ENCODE measurements at places on chromosomes 2 and 18. TPM values are rescaled to one million over a fixed set of nuclear protein-coding genes. Genes with fewer than 3 reads are reported as not detected.
A peak's percentile ranks its signal among the peaks of the same experiment; 100 is the strongest.

Gene DYNAP
- not detected for total RNA-seq

Gene EFHD1
- total RNA-seq, result 178 TPM

Gene KLHL29
- total RNA-seq, result 8.0 TPM

Gene DLGAP1
- 6.0 TPM for total RNA-seq

Gene FAM228A
- 0.31 TPM for total RNA-seq

Gene RMDN2
- total RNA-seq, result 8.2 TPM

Gene RDH14
- 17.3 TPM for total RNA-seq

DNA sequence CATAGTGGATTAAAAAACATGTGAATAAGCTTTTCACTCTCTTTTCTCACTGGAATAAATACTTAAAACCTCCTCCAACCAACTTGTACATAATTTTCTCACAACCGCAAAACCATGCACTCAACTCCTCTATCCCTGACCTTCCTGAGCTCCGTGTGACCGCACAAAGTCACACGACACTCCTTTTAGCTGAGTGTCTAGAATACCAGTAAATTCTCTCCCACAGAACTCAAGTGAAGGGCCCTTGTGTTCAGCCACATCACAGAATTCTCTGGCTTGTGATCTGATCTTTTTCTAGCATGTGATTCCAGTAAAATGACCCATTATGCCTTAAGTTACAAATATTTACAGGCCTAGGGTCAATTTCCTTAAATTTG lies 91.2 kb upstream of the ARL4C start:
- no peak for DNase-seq

DNA sequence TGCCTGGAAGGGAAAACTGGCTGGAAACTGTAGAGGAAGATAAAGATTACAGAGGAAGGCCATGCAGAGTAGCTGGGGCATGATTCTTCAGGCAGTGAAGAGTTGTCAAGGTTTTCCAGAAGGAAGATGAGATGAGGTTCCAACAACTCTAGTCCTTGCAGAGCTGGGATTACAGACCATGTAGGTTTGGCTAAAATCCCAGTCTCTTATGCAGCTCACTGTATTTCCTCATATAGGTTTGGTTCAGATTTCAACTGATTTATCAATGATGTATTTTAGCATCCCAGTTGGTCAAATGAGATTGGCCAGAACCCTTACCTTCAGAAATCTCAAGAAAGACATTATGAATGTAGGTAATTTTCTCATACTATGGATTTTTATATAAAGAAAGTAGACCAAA lies 16.4 kb downstream of the FAP start:
- DNase-seq, result no peak

- no peak for DNase-seq
These were observed 85.4 kb upstream of the CABLES1 start for GRCh38 chr18:23049698-23050373.

DNA sequence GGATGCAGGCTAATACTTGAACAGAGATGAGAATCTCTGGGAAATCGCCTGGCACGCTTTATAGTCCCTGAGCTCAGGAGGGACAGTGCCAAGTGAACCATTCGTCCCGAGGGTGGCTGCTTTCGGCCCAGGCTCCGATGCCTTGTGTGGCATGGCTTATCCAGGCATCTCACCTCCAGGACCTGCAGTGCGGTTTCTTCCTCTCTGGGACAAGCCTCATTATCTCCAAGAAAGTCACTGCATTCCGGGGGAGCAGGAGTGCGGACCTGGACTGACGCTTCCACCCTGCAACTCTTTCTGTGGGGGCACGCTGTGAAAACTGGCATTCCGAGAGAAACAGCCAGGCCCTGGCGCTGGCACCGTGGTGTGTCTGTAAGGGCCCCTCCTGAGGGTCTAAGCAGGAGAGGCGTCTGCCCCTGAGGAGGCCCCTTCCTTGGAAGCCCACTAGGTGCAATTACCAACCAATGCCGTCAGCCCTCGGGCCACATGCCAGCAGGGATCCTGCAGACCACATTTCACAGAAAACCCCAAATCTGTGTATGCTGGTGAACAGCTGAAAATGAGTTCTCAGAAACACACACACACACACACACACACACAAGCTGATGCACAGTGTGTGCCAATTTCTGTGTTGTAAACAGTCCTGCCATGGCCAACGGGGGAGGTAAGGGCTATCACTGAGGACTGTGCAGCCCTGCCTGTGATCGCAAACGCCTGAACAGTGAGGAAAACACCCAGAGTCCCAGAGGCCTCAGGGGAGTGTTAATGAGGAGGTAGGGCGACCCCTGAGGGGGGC lies 351.9 kb upstream of the SALL3 start:
- peak; percentile 64 for DNase-seq

GRCh38 chr2:208608122-208608835 lies 201.7 kb downstream of the PTH2R start:
- DNase-seq, result no peak

- no peak for DNase-seq
These were observed 38.3 kb downstream of the GCA start for GRCh38 chr2:162382278-162382677.

DNA sequence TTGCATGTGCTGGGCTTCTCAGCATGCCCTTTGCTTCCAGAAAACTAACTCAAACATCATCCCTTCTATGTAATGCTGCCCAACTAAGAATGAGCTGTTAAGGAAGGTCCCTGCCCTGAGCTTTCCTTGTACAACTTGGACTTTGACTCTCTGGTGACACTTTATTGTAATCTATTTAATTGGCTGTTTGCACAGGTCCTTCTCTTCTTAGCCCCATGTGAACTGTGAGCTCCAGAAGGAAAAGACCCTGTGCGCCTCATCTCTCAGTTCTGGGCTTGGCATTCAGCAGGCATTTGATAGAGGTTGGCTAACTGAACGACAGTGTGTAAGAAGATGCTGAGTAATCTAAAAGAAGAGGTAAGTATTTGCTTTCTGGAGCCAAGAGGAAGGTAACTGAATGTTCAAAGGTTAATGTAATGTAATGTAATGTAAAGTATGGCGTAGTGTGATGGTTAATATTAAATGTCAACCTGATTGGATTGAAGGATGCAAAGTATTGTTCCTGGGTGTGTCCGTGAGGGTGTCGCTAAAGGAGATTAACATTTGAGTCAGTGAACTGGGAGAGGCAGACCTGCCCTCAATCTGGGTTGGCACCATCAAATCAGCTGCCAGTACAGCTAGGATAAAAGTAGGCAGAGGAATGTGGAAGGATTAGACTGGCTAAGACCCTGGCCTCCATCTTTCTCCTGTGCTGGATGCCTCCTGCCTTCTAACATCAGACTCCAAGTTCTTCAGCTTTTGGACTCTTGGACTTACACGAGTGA lies 60.8 kb upstream of the CCDC195 start:
- no peak for DNase-seq

DNA sequence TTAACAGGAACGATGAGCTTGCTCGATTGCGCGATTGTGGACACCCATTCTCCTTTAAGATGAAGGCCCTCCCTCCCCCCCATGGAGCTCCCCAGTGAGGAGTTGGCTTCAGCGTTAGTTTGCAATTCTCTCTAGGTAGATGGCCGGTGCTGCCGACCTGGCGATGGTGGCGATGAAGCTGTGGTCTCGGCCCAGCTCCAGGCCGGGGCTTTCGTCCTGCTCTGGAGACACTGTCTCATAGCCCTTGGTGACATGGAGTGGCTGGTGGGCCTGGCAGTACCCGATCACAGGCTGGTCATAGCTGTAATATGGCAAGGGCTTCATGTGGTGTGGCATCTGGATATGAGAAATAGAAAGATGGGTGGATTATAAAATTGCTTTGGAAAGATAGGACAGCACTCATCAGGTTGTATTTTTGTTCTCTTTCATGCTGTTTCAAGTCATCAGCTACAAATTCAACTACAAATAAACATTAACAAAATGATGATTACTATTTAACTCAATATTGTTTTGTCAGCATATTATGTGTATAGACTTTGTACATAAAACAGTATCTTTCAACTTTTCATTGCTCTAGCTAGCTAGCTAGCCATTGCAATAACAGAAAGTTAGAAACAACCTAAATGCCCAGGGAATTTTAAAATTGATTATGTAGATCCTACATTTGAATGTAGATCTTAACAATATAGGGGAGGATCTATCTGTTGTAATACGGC lies 773.4 kb downstream of the LRRTM4 start:
- no peak for DNase-seq

GRCh38 chr18:59385191-59385590 lies 26.1 kb upstream of the LMAN1 start:
- DNase-seq, result no peak

- peak; percentile 5 for DNase-seq
These were observed 29.7 kb downstream of the C2orf42 start for GRCh38 chr2:70161069-70161534.

- DNase-seq, result no peak
These were observed 216.9 kb upstream of the SALL3 start for GRCh38 chr18:78762753-78763152.

DNA sequence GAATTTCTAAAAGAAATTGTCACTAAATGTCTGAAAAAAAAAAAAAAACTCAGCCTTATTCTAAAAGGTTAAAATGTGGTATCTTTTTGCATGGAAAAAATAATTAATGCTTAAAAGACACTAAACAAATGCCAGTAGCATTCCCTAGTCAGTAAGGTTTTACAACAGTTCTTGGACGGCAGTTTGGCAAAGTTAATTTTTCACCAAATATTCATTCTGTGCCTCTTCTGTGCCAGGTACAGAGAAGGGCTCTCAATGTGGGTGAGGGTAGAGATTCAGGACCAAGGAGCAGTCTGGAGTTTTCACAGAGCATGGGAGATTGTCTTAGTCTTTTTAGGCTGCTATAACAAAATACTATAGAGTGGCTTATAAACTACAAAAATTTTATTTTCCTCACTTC lies 6.0 kb upstream of the CCDC93 start:
- no peak for DNase-seq

GRCh38 chr2:1742681-1743395 lies 1.5 kb downstream of the PXDN start:
- DNase-seq, result peak; percentile 96

DNA sequence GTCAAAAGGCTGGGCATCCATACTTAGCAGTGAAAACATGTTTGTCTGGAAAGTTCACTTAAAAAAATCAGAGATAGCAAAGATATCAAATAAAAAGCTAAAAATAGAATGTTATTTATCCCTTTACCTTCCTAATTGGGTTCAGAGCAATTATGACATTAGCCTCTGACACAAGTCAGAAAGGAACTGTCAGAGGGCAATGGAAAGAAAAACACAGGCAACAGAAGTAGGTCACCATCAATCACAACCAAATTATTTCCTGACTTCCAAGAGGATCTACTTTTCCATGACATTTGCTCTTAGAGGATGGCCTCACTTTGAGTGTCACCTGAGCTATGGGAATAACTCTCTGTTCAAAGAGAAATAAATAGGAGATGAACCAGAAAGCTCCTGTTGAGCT lies 27.5 kb downstream of the MYOM1 start:
- DNase-seq, result no peak

- DNase-seq, result no peak
These were observed 54.8 kb downstream of the FAM168B start for GRCh38 chr2:131038258-131039100.

GRCh38 chr2:197238043-197238365 lies 72.6 kb downstream of the ANKRD44 start:
- no peak for DNase-seq

- no peak for DNase-seq
These were observed 926 bp downstream of the NDUFV2 start for GRCh38 chr18:9103376-9103873.

GRCh38 chr2:37917281-37918228 lies 7.5 kb upstream of the RMDN2 start:
- DNase-seq, result no peak

GRCh38 chr2:23436346-23437098 lies 51.5 kb downstream of the KLHL29 start:
- no peak for DNase-seq

GRCh38 chr2:178895872-178896271 lies 88.6 kb upstream of the TTN start:
- DNase-seq, result no peak

- DNase-seq, result no peak
These were observed 950.3 kb downstream of the SOCS6 start for GRCh38 chr18:71238974-71239624.

DNA sequence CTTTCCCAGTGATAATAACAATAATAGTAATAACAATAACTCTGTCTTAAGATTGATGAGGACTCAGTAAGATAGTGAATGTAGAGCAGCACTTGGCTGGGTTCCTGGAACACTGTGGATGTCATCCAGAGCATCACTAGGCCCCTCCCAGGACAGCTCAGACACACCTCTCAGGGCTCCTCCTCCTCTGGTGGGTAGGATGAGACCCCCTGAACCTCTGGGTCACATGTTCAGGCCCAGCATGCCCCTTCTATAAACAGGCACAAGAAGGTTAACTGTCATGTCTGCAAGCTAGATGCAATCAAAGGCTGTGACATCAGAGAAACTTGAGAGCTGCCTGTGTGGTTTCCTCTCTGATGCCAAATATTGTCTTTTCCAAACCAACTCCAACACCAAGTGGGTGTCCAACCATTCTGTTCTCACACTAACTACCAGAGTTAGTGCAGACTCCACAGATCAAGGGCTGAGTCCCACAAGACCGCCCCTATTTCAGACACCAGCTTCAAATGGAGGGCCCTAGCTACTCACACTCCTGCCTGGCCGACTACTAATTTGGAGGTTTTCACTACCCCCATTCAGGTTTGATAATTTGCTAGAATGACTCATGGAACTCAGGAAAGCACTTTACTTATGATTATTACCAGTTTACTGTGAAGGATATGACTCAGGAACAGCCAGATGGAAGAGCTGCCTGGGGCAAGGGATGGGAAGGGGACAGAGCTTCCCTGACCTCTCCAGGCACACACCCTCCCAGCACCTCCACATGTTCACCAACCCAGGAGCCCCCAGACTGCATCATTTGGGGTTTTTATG lies 46.4 kb upstream of the BZW1 start:
- no peak for DNase-seq

DNA sequence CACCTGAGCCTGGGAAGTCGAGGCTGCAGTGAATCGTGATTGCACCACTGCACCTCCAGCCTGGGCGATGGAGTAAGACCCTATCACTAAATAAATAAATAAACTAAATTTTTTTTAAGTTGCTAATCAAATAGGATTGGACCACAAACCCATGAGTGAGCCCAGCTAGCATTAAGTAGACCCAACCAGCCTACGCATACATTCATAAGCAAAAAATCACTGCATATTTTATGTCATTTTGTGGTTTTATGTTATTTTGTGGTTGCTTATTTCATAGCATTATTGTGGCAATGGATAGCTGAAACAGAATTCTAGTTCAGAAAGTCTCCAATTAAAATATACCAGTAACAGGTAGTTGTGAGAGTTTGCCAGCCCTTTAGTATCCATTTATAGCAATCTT lies 29.1 kb upstream of the ZC3H15 start:
- no peak for DNase-seq

- DNase-seq, result no peak
These were observed 1.2 kb downstream of the GYPC start for GRCh38 chr2:126657148-126657635.

- no peak for DNase-seq
These were observed 86.5 kb upstream of the TAF1B start for GRCh38 chr2:9756692-9757250.

GRCh38 chr18:43539862-43540261 lies 262.6 kb upstream of the SYT4 start:
- DNase-seq, result no peak

GRCh38 chr2:226515344-226516055 lies 284.1 kb downstream of the IRS1 start:
- no peak for DNase-seq

Measured in chondrocyte (in vitro differentiated cells).